ENCODE measurements at places on chromosomes 5 and 9. TPM values are rescaled to one million over a fixed set of nuclear protein-coding genes. Genes with fewer than 3 reads are reported as not detected.

SHROOM1 gene
- 98.5 TPM for total RNA-seq

DNA sequence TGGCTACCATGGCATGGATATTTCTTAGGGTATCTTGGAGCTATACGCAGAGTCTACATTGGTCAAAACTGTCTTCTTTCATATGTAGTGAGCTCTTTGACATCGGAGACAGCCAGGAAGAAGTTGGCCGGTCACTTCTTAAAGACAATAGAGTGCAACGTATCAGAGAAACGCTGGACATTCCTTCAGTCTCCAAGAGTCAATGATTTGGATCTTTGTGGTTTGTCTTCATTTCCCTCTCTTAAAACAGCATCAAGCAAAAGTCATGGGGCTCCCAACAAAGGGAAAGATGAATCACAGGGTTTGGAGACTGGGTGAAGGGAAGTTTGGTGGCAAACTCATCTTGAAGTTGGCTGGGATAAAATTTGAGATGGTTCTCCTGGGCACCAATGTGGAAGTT is 320.1 kb downstream of the AGTPBP1 start:
- H3K27ac ChIP-seq = no peak overlapping the region
- H3K27me3 ChIP-seq = peaks cover 6% of the 10 kb centered on the region
- DNase-seq = no peak
- H3K4me3 ChIP-seq = no peak overlapping the region
- no peaks in the 10 kb centered on the region for H3K36me3 ChIP-seq
- H3K4me1 ChIP-seq = peaks cover 5% of the 10 kb centered on the region

DNA sequence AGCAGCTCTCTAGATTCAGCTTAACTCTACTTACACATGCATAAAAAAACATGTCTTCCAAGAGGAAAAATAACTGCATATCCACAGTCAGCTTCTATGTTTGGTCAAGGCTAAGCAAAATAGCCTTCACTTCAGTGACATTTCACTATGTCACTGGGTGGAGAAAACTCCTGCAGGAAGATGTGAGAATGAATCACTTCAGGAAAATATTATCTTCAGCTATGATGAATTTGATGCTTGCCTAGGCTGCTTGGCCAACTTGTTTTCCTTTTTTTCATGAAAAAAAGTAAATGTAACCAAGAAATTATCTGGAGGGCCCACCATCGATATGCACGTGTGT is 143.0 kb upstream of the ZNF608 start:
- no peaks in the 10 kb centered on the region for H3K27me3 ChIP-seq
- no peak overlapping the region for H3K4me3 ChIP-seq
- no peaks in the 10 kb centered on the region for H3K36me3 ChIP-seq

ZNF883 gene
- total RNA-seq = 9.0 TPM

GRCh38 chr9:68746525-68746924 is 41.5 kb downstream of the PIP5K1B start:
- no peaks in the 10 kb centered on the region for H3K36me3 ChIP-seq
- peaks cover 9% of the 10 kb centered on the region for H3K4me1 ChIP-seq
- no peak overlapping the region for H3K27ac ChIP-seq
- no peaks in the 10 kb centered on the region for H3K27me3 ChIP-seq
- no peak for DNase-seq

IL13 gene
- total RNA-seq = not detected

GRCh38 chr9:69465473-69465872 is 140.5 kb downstream of the ENTREP1 start:
- H3K4me1 ChIP-seq = no peaks in the 10 kb centered on the region
- H3K27me3 ChIP-seq = no peaks in the 10 kb centered on the region
- no peak overlapping the region for H3K4me3 ChIP-seq
- peaks cover 5% of the 10 kb centered on the region for H3K36me3 ChIP-seq
- no peak overlapping the region for H3K27ac ChIP-seq
- DNase-seq = no peak

BTNL3 gene
- not detected for total RNA-seq

GABRA1 gene
- not detected for total RNA-seq

DNA sequence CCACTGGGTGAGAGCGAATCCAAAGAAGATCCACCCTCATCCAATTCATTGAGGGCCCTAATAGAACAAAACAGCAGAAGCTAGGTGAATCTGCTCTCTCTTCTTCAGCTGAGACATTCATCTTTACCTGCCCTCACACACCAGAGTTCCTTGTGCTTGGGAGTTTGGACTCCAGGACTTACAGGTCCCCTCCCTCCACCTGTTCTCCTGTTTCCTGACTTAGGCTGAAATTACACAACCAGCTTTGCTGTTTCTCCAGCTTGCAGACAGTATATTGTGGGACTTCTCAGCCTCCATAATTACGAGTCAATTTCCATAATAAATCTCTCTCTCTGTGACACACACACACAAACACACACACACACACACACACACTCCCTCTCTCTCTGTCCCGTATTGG is 19.1 kb downstream of the TMEM171 start:
- H3K27ac ChIP-seq = no peak overlapping the region
- DNase-seq = peak; percentile 27
- H3K36me3 ChIP-seq = no peaks in the 10 kb centered on the region
- H3K27me3 ChIP-seq = no peaks in the 10 kb centered on the region
- H3K4me3 ChIP-seq = no peak overlapping the region
- no peaks in the 10 kb centered on the region for H3K4me1 ChIP-seq

ROPN1L gene
- total RNA-seq = not detected

MYOT gene
- total RNA-seq = 5.8 TPM

LRRC19 gene
- not detected for total RNA-seq

- H3K27ac ChIP-seq = no peak overlapping the region
- no peaks in the 10 kb centered on the region for H3K27me3 ChIP-seq
These were observed 54.1 kb downstream of the MAN2A1 start for GRCh38 chr5:109743770-109744212.

- no peak overlapping the region for H3K4me3 ChIP-seq
- no peak for DNase-seq
- H3K4me1 ChIP-seq = no peaks in the 10 kb centered on the region
These were observed 16.4 kb downstream of the TLR4 start for GRCh38 chr9:117720555-117720954.

DNA sequence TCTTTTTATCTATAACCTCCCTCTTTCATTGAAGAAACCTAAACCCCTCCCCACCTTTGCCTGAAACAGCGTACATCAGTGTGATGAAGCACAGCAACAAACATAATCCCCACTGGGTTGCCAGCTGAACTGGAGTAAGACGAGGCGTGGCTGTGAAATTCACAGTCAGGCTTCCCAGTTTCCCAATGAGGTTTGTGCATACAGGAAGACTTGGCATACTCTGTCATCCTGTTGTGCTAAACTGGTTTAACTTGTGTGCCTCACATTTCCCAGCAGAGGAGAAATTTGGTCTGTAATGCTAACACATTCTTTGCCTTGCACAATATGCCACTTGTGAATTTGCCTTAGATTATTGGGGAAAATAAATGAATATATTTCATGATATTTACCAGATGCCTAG is 121.5 kb downstream of the SV2C start:
- H3K27ac ChIP-seq = no peak overlapping the region
- no peak overlapping the region for H3K4me3 ChIP-seq
- no peaks in the 10 kb centered on the region for H3K27me3 ChIP-seq
- no peaks in the 10 kb centered on the region for H3K4me1 ChIP-seq

GRCh38 chr9:88739373-88739772 is 204.4 kb downstream of the NXNL2 start:
- H3K27ac ChIP-seq = no peak overlapping the region
- no peaks in the 10 kb centered on the region for H3K27me3 ChIP-seq
- no peak overlapping the region for H3K4me3 ChIP-seq
- DNase-seq = no peak

GABRP gene
- not detected for total RNA-seq

GRCh38 chr9:7174884-7175283 is 417.1 kb downstream of the KDM4C start:
- no peak overlapping the region for H3K27ac ChIP-seq
- no peaks in the 10 kb centered on the region for H3K4me1 ChIP-seq
- DNase-seq = no peak
- H3K27me3 ChIP-seq = no peaks in the 10 kb centered on the region
- no peak overlapping the region for H3K4me3 ChIP-seq
- H3K36me3 ChIP-seq = peaks cover 57% of the 10 kb centered on the region

GRCh38 chr5:95669985-95670384 is 12.8 kb downstream of the SPATA9 start:
- DNase-seq = no peak
- no peak overlapping the region for H3K4me3 ChIP-seq
- H3K27me3 ChIP-seq = no peaks in the 10 kb centered on the region
- no peak overlapping the region for H3K27ac ChIP-seq
- no peaks in the 10 kb centered on the region for H3K4me1 ChIP-seq

- H3K27ac ChIP-seq = no peak overlapping the region
- no peaks in the 10 kb centered on the region for H3K4me1 ChIP-seq
- H3K36me3 ChIP-seq = no peaks in the 10 kb centered on the region
These were observed 31.5 kb upstream of the IRX1 start for GRCh38 chr5:3564116-3564515.

DNA sequence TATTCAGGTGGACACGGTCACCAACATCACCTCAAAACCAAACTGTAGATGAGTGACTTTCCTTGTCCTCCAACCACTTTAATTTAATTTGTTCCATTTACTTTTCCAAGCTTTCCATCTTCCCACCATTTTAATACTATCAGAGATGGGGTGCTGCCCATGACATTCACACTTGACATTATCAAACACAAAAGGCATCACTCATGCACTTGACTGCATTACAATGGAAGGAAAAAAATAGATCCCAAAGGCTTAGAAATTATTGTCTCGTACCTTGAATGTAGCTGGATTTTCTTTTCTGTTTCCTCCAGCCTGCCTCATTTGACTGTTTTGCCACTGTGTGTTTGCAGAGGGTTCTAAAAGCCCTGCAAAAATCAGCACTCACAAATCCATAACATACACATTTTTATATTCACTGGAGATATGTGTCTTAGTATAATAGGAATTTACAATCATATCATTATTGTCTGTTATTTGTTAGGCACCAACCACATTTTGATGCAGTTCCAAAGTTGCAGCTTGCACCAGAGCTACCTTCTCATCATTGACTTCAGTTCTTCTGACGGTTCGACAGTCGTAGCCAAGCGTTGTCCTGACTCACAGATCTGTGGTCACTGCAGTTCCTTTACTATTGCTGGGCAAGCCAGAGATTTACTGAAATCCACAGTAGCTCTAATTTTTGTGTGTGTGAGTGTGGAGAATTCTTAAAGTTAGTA is 712.3 kb upstream of the WWC1 start:
- H3K4me3 ChIP-seq = no peak overlapping the region
- peaks cover 46% of the 10 kb centered on the region for H3K27me3 ChIP-seq
- H3K36me3 ChIP-seq = no peaks in the 10 kb centered on the region
- peaks cover under 1% of the 10 kb centered on the region for H3K4me1 ChIP-seq

GRCh38 chr9:28287455-28287854 is 714.2 kb upstream of the C9orf72 start:
- H3K36me3 ChIP-seq = no peaks in the 10 kb centered on the region
- DNase-seq = no peak
- no peak overlapping the region for H3K4me3 ChIP-seq

FOXI1 gene
- not detected for total RNA-seq

DNA sequence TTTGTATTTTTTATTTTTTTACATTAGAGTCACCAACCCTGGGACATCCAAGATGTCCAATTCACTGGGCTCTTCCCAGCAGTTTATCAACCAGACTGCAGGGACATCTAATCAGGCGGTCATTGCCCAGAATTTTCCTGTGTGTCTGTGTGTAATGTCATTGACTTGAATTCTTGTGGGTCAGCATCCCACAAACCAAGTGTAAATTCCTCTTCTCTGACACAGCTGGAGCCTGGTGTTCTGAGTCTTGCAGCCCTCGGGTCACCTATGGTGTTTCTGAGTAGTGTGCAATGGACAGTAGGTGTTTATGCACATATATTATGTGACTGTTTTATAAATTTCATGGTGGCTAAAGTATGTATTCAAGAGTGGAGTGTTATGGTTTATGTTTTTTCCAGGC is 815.7 kb downstream of the SEMA5A start:
- H3K27ac ChIP-seq = no peak overlapping the region
- no peak overlapping the region for H3K4me3 ChIP-seq
- no peak for DNase-seq
- no peaks in the 10 kb centered on the region for H3K36me3 ChIP-seq
- H3K4me1 ChIP-seq = no peaks in the 10 kb centered on the region
- no peaks in the 10 kb centered on the region for H3K27me3 ChIP-seq

GRCh38 chr5:67118050-67118620 is 78.5 kb downstream of the CD180 start:
- no peaks in the 10 kb centered on the region for H3K27me3 ChIP-seq
- no peak overlapping the region for H3K27ac ChIP-seq
- H3K36me3 ChIP-seq = peaks cover 65% of the 10 kb centered on the region
- H3K4me1 ChIP-seq = no peaks in the 10 kb centered on the region

DNA sequence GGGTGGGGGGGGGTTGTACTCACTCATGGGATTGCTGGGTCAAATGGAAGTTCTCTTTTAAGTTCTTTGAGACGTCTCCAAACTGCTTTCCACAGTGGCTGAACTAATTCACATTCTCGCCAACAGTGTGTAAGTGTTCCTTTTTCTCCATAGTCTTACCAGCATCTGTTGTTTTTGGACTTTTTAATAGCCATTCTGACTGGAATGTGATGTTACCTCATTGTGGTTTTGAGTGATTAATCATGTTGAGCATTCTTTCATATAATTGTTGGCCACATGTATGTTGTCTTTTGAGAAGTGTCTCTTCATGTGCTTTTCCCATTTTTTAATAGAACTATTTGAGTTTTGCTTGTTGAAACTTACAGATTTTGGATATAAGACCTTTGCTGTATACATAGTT is 94.9 kb upstream of the PLPPR1 start:
- no peaks in the 10 kb centered on the region for H3K36me3 ChIP-seq
- DNase-seq = no peak
- no peak overlapping the region for H3K27ac ChIP-seq
- no peaks in the 10 kb centered on the region for H3K4me1 ChIP-seq

GRCh38 chr5:134551901-134552300 is 26.4 kb downstream of the JADE2 start:
- no peak for DNase-seq
- no peak overlapping the region for H3K4me3 ChIP-seq
- peak overlapping the region; percentile 87 for H3K27ac ChIP-seq
- H3K4me1 ChIP-seq = peaks cover 94% of the 10 kb centered on the region
- H3K27me3 ChIP-seq = no peaks in the 10 kb centered on the region

GRCh38 chr5:57887851-57888621 is 405.4 kb upstream of the ACTBL2 start:
- no peaks in the 10 kb centered on the region for H3K36me3 ChIP-seq
- no peaks in the 10 kb centered on the region for H3K4me1 ChIP-seq
- H3K4me3 ChIP-seq = no peak overlapping the region
- H3K27me3 ChIP-seq = no peaks in the 10 kb centered on the region
- H3K27ac ChIP-seq = no peak overlapping the region
- peak; percentile 85 for DNase-seq

DNA sequence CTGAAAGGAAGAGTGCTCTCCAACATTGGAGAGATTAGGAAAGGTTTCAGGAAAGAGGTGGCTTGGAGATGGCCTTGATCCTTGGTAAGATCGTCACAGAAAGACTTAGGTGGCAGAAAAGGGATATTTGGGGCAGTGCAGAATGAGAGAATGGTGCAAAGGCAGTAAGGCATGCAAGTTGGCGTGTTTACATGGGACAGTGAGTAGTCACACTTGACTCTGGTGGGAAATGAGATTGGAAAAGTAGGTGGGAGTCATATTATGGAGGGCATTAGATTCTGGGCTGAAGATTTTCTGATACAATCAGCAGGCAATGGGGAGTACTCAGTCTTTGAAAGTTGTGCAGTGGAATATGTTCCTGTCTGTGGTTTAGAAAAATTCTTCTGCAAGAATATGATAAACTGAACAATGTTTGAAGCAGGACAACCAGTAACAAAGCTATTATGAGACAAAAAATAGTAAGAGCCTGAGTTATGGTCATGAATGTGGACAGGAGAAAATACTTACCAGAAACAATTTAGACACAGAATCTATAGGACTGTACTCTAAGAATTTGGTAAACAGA is 76.2 kb upstream of the ANKRD55 start:
- no peaks in the 10 kb centered on the region for H3K36me3 ChIP-seq
- no peak overlapping the region for H3K27ac ChIP-seq
- no peaks in the 10 kb centered on the region for H3K27me3 ChIP-seq
- peaks cover 16% of the 10 kb centered on the region for H3K4me1 ChIP-seq

Measured in stomach (tissue), 19 donors.